NCI-H1048 (cell line): ENCODE measurements at places on chromosomes 5 and 9.
A peak's percentile ranks its signal among the peaks of the same experiment; 100 is the strongest.

DNA sequence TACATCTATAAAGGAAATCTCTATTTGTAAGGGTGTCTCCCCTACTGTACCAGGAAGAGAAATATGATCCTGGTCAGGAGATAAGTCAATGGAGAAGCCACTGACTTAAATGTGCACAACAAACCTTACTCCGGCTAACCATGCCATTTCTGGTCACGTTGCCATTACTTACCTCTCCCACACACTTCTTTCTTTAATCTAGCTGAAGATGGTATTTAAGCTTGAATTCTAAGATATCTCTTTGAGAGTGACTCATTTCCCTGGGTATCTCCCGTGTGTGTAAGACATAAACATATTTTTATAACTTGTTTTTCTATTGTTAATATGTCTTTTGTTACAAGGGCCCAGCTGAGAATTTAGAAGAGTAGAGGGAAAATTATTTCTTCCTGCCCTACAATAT, 296.6 kb downstream of the SEMA5A start:
- DNase-seq, result no peak

- no peak for DNase-seq
Observed at GRCh38 chr5:14416621-14417275, 164.8 kb upstream of the OTULINL start.

GRCh38 chr5:180495991-180496741, 2.0 kb downstream of the CNOT6 start:
- DNase-seq, result no peak

GRCh38 chr9:135365013-135365768, 114.4 kb upstream of the PPP1R26 start:
- DNase-seq, result no peak

DNA sequence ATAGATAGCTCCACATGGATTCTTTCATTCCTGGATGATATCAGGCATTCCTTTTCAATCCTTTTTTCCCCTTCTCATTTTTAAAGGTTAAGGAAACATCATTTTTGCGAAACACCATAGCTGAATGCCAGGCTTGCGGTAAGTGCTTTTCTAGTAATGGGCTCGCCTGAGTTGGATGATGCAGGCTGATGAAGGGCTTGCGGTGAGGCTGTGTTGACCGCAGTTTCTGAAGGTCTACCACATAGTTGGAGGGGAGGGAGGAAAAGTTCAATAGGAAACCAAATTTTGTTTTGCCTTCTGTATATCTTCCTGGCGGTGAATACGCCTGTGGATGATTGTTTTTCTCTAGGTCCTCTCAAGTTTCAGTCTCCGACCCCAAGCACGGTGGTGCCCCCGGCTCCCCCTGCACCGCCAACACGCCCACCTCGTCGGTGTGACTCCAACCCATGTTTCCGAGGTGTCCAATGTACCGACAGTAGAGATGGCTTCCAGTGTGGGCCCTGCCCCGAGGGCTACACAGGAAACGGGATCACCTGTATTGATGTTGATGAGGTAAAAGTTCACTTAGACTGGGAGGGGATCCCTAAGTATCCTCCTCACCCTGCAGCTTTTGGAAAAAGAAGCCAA, 24.3 kb downstream of the THBS4 start:
- DNase-seq, result no peak

- no peak for DNase-seq
Observed at GRCh38 chr5:2666081-2666480, 85.4 kb downstream of the IRX2 start.

GRCh38 chr5:166399781-166400180, 1891.7 kb upstream of the WWC1 start:
- DNase-seq, result no peak

- no peak for DNase-seq
Observed at GRCh38 chr9:84513979-84514378, 155.6 kb upstream of the NTRK2 start.

DNA sequence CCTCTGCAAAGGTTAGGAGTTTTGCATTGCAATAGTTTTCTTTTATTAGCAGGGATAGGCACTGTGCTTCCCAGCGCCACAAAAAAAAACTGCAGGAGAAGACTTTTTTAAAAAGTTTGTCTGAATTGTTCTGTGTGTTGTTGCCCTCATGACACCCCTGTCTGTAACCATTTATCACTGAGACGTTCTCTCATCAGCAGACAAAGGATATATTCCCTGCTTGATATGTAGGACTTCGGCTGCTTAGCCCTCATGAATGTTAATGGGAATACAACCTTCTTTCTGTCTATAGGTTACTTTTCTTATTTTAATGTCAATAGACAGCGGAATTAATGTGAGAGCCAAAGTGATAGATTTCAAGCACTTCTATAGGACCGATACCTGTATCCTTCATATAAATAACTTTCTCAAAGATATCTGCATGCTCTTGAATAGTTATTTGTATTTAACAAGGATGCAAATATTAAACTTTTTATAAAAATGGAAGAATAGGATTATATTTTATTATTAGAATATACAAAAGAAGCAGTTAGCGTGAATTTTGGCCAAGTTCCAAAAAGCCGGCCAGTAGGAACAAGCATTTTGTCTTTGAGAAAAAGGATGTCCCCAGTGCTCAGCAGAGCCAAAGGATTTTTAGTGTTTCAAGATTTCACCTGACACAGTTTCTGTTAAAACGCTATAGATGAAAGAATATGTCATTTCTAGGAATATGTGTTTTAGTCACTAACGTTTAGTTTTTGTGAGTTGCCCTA, 1.5 kb upstream of the LYSMD3 start:
- DNase-seq, result no peak

DNA sequence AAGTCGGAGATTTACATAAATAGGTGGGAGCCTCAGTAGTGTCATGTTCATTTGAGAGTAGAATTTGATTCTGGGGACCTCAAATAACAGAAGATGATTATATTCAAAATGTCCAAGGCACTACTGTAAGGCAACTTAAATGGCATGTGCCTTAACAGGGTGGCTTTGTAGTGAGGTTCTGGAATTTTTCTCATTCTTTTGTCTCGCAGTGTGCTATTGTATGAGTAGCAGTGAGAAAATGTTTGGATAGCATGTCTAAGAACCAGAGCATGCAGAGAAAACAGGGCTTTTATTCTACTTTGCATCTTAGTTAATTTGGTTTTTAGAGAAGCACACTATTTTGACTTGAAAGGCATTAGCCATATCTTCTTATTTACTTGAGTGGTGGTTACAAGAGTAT, 25.0 kb downstream of the MAST4 start:
- no peak for DNase-seq

- no peak for DNase-seq
Observed at GRCh38 chr9:98554752-98555151, 154.0 kb downstream of the GABBR2 start.

DNA sequence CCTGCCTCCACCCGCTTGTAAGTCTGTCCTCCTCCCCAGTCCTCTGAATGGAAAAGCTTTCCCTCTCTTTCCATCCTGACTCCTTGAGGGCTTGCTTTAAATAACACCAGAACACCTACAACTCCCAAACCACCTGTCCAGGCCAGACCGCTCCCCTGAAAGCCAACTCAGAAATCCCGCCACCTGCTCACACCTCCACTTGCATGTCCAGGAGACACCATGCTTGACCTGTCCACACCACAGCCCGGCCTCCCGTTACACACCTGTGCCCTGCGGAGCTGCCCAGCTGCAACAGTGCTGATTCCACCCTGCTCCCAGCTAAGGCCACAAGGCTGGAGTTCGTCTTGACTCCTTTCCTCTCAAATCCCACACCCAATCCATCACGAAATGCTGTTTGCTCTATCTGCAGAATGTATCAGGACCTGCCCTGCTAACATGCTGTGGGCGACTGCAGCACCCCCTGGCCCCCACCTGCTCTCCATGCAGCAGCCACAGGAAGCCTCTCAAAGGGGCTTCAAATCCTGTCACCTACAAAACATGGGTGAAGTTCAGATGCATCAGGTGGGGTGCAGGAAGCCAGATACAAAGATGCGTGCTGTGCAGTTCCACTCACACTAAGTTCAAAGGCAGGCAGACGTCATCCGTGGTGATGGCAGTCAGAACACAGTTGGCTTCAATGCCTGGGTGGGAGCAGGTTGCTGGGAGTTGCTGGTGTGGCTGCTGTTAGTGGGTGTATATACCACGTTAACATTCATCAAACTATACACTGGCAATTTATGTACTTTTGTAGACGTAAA, 166.0 kb downstream of the ROR2 start:
- DNase-seq, result no peak

- no peak for DNase-seq
Observed at GRCh38 chr5:98292496-98292895, 481.0 kb upstream of the RGMB start.

DNA sequence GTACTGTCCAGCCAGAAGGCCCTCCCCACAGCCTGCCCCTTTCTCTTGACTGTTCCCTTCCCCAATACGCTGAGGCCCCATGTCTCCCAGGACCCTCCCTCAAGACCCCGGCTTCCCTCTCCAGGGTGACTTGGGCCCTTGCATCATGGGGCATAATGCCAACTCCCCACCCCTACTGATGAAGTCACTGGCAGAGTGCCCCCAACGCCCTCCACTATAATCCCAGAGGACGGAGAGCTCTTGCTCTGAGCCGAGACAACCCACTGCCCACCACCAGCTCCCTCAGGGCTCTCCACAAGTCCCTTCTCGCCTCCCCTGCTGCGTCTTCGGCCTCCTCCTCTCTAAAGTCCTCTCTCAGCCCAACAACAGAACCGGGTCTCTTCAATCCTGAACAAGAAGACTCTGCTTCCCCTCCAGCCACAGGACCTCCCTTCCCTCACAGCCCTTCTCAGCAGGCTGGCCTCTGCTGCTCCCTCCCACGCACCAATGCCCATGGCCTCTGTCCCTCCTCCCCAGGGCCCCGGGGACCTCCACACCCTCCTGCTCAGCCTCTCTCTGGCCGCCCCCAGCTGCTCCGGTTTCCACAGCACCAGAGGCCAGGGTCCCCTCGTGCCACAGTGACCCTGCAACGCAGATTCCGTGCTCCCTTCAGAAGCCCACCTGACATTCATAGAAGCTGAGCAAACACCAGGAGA, 47.6 kb downstream of the ADAMTS2 start:
- no peak for DNase-seq

- no peak for DNase-seq
Observed at GRCh38 chr5:159133041-159133741, 33.5 kb upstream of the EBF1 start.

- no peak for DNase-seq
Observed at GRCh38 chr5:109706095-109706494, 16.4 kb downstream of the MAN2A1 start.

- DNase-seq, result no peak
Observed at GRCh38 chr9:20561531-20561930, 60.8 kb downstream of the MLLT3 start.

GRCh38 chr5:1656271-1656975, 132.7 kb upstream of the LPCAT1 start:
- DNase-seq, result no peak

DNA sequence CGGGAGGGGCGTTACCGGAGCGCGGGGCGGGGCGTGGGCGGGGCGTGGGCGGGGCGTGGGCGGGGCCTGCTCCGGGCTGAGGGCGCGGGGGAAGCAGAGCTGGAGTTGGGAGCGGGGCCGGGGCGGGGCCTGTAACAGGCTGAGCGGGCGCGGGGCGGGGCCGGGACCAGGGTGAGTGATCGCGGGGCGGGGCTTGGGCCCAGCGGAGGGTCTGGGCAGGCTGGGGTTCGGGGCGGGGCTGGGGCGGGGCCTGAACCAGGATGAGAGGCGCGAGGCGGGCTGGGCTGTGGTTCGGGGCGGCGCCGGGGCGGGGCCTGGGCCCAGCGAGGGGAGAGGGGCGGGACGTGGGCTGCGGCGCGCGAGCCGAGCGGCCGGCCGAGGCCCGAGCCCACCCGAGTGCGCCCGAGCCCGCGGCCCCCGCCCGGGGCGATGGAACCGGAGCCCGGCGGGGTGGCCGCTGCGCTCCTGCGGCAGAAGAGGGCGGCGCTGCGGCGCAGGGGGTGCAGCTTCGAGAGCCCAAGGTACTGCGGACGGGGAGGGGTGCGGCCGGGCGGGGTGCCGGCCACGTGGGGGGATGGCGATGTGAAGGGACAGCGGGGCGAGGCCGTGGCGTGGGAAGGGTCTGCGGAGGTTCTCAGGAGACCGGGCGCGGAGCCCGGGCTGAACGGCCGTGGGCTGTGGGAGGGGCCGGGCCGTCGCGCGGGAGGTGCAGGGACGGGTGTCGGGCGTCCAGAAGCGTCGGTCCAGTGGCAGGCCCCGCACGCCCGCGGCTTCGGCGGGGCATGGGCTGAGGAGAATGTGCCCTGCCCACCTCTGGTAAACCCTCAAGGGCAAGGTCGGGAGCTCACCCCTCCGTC, 39.5 kb upstream of the GARNL3 start:
- DNase-seq, result peak; percentile 70

- no peak for DNase-seq
Observed at GRCh38 chr5:79878136-79878679, 112.9 kb downstream of the MTX3 start.

DNA sequence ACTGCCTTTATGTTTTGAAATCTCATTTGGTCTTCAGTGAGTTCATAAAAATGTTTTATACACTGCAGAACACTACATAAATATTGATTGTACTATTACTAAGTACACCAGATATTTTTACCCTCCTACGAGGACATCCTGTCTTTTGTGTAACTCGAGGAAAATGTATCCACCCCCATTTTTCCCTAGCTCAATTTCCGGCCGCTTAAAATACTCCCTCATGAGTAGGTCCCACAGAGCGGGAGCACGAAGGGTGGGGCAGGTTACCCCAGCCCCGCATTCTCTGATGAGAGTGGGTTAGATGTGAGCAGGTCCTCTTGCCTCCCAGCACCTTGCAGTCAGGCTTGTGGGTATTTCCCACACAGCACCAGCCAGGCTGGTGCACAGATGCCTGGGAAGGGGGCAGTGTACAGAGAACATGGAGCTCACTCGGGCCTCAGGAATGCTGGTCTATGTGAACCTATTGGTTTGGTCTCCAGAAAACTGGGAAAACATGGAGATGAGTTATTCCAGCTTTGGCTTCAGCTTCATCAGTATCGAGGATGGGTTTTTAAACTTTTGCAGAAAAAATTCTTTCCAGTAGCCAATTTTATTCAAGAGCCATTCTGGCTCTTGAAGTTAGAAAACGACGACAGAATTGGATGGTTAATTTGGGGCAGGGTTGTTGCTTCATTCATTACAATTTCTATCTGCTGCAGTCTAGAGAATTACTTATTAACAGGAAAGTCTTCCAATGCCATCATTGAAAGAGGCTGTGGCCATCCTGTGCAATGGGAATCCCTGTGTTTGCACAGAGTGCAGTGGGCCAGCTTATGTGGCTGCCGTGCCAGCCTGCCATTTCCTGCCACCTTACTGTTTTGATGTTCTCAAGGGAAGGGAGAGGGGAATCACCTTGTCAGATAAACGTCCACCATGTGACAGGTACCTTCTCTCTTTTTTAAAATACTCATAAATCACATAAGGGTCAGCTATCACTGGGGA, 73.2 kb downstream of the WDR41 start:
- DNase-seq, result no peak

DNA sequence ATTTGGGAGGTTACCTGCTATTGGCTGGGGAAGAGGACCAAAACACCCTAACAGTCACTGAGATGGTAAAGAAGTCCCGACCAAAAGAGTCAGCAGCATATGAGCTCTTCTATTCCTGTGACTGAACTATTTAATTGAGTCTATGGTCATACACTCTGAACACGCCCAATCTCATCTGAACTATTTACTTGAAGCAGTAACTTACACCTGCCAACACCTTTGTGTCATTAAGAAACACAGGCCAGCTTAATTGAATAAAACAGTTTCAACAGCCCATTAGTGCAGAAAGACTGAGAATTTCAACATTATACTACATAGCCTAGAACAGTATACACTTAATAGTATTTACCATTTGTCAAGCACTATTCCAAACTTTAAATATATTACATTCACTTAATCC, 47.8 kb downstream of the NR6A1 start:
- no peak for DNase-seq

GRCh38 chr9:133135146-133135745, 14.2 kb upstream of the RALGDS start:
- DNase-seq, result no peak
